ENCODE measurements at places on chromosomes 7 and 10.

GRCh38 chr7:22597844-22598243 lies 97.9 kb upstream of the STEAP1B start:
- no peak for DNase-seq

DNA sequence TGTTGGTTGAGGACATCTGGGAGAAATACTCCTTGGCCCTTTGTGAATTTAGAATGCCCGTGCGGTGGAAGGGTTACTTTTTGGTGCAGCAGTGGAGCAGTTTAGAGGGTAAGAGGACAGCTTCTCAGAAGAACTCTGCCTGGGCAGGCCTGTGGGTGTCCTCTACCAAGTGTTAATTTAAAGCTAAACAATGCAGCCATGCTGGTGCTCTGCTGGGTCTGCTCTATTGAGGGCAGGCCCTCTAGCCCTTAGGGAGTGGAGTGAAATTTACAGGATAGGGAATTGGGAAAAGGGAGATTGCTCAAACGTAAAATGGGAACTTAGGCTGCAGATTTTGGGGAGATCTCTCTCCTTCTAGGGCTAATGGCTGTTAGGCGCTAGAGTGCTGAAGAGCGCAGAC lies 22.1 kb downstream of the BLNK start:
- DNase-seq = no peak

GRCh38 chr10:7417103-7417623 lies 6.3 kb upstream of the SFMBT2 start:
- DNase-seq = no peak

GRCh38 chr7:155382802-155383171 lies 75.1 kb upstream of the EN2 start:
- no peak for DNase-seq

- no peak for DNase-seq
Measured at GRCh38 chr10:24207781-24208611, 942 bp upstream of the KIAA1217 start.

- no peak for DNase-seq
Measured at GRCh38 chr10:23073527-23073926, 21.9 kb upstream of the MSRB2 start.

DNA sequence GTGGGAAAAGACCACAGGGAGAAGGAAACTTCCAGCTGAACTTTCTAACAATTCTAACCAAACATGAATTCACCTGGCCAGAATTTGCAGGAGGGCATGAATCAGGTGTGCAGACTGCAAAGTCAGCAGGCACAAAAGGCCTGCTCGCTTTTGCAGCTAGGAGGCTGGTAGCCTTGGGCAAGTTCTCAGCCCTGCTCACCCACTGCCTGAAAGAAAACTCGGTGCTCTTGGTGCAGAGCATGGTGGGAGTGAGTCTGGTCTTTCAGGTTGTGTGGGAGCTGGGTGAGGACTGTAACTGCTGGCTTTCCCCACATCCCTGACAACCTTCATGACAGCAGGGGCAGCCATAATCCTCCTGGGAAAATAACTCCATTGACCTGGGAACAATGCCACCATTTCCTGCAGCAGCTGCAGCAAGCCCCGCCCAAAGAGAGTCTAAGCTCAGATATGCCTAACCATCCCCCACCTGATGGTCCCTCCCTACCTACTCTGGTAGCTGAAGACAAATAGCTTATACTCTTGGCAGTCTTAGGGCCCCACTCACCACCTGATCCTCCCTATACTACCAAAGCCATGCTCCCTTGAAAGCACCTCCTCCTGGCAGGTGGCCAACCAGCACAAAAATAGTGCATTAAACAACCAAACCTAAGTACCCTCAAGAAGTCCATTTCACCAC lies 31.6 kb downstream of the ZNF117 start:
- DNase-seq = no peak

- DNase-seq = no peak
Measured at GRCh38 chr10:76732306-76732705, 905.3 kb downstream of the KCNMA1 start.

- peak; percentile 57 for DNase-seq
Measured at GRCh38 chr10:91589015-91589657, 43.7 kb downstream of the PPP1R3C start.

- DNase-seq = no peak
Measured at GRCh38 chr10:14456870-14457266, 126.1 kb upstream of the FRMD4A start.

- DNase-seq = no peak
Measured at GRCh38 chr10:132972986-132973902, 30.9 kb upstream of the CFAP46 start.

DNA sequence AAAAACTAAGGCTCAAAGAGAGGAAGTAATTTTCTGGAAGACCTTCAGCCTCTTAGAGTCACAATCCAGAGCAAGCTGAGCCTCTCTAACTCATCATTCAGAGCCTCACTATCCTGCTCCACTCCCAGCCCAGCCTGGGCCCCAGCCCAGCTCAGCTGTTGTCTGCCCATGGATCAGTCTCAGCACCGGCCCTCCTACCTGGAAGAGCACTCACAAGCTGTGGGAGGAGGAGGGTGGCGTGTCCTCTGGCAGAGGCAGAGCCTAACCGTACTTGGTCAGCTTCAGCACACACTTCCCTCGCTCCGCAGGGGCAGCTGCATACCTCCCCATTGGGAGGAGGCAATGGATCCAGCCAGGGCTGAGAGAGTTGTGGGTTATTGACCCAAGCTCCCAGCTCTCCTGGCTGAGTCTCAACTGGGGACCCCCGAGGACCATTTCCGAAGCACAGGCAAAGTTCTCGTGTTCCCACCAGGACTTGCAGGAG lies 66.7 kb upstream of the GPR26 start:
- DNase-seq = no peak

DNA sequence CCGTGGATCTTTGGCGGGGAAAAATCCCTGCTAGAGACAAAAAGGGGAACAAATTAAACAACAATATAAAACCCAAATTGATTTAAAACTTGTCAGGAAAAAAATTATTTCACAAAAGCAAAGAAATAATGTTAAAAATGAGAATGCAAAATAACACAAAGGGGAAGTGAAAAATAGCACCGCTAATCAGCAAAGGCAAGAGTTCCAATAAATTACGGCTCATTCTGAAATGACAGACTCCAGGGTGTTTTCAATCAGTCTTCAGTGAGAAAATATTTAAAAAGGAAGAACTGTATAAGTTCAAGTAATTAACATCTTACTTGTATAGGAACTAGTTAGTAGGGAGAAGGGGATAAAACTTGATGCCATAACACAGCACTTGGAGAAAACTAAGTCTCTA lies 336.8 kb downstream of the LRRTM3 start:
- no peak for DNase-seq

DNA sequence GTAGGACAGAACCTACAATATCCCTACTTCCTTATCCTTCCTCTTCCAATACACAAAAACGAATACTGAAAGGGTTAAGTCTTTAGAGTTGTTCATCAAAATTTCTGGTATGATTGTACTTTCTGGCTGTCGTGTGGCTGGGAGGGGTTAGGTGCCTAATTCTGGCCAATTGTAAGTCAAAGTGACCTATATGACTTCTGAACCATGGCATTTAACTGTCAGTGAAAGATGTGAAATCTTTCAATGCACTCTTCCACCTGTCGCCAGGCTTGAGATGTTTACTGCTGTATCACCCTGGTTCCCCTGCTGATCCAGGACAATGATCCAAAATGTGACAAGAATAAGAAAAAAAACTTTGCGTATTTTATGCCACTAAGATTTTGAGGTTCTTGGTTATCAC lies 20.8 kb downstream of the EPC1 start:
- no peak for DNase-seq

GRCh38 chr10:77455561-77455960 lies 182.0 kb downstream of the KCNMA1 start:
- no peak for DNase-seq

- no peak for DNase-seq
Measured at GRCh38 chr7:114405427-114405826, 9.2 kb upstream of the FOXP2 start.

DNA sequence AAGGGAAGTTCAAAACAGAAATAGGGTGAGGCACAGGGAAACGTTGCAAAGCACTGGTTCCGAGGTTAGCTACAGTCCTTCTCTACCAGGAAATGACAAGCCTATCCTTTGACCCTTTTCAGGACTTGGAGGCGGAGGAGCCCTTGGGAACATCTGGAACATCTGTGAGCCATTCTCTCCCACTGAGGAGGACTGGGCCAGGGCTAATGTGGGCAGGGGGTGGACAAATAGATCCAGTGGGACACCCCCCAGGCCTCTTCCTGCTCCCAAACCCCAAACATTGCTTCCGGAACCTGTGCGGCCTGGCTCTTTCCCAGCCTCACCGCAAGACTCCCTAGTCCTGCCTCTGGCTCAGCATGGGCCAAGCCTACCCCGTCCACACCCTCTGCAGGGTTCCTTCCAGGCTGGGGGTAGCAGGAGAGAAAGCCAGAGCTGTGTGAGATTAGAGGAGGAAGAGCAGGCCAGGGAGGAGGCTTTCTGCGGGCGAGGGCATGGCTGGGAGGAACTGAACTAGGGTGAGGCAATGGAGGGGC lies 36.5 kb downstream of the GHRHR start:
- no peak for DNase-seq

GRCh38 chr7:151637781-151638261 lies 118.1 kb upstream of the RHEB start:
- no peak for DNase-seq

DNA sequence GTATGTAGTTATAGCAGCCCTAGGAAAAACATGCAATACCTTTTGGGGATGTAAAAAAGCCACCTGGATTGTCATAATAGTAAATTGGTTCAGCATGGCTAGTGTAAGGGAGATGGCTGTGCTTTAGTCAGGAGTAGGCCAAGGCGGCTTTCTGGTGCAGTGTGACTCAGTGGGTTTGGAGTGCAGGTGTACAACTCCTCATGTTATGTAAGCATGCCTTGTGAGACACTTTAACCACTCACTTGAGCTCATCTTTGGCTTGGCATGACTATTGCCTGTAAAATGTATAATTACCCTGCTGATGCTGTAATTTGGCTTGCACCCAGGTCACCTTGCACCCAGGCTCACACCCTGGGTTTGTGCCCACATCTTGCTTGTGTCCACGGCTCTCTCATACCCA lies 239.2 kb upstream of the GLI3 start:
- no peak for DNase-seq

DNA sequence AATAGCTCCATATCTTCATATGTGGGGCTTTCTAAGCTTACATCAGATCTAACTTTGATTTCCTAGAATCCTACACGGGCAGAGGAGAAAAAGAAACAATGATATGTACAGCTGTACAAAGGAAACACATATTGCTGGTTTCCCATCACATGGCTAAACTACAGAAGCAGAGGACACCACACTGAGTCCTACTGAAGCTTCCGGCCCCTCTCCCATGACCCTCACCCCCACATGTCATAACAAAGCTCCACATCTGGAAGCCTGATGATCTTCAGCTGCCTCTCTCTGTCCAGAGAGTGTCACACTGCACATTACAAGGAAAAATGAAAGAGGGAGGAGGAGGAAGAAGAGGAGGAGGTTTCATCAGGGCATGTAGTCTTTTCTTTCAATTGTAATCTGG lies 14.0 kb downstream of the SLC16A12 start:
- no peak for DNase-seq

DNA sequence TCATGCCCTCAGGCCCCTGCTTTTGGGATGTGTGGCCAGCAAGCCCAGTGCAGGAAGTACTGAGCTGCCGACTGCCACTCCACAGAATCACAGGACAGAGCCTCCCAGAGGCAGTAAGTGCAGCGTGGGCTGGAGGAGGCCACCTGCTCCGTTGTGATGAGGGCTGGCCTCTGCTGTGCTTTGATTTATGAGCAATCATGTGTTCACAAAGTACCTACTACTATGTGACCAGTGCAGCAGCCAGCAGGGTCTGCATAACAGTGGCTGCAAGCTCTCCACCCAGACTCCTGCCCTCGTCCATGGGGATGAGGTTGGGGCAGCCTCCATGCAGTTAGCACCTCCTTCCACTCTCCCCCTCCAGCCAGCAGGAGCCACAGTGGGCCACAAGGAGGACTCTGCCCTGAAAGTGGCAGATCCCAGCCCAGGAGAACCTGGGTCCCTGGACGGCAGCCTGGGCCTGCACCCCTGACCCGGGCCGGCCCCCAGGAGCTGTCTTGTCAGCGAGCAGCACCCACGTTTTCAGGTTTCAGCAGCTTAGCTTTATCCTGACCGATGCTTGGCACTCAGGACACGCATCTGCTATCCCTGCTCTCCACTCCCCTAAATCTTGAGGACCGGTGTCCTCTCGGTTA lies 37.7 kb upstream of the INSIG1 start:
- no peak for DNase-seq

- no peak for DNase-seq
Measured at GRCh38 chr10:11302181-11302580, 284.5 kb downstream of the CELF2 start.

DNA sequence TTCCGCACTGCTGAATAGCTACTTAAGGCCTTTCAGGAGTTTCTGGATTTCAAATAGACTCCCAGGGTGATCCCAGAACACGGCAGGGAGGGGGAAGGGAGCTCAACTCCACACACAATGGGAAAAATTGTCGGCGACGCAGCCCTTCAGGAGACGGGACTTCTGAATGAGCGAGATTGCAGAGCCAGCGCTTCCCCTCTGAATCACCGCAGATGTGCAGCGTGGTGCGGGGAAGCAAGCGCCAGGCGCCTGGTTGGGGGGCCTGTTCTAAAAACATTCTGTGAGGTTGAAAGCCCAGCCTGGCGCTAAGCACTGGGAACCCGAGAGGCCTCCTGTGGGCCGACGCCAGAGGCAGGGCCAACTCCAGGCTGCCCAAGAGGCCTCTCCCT lies 163.3 kb downstream of the MAD1L1 start:
- DNase-seq = no peak

- no peak for DNase-seq
Measured at GRCh38 chr7:18700147-18700546, 204.6 kb downstream of the HDAC9 start.

DNA sequence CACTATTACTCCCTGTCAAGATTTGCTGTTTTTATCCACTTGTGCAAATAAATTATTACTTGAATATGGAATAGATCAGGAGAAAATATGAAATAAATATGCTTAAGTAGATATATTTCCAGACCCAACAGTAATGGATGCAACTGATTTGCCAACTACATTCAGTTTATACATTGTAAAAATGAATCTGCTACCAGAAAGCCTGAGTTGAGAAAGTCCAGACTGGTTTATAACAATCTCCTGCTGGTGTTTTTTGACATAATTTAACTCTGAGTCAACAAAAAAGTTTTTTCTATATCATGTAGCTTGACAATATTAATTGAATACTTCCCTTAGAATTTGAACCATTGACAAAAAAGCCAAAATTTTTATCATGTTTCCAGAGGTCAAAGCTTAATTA lies 265.8 kb upstream of the SEMA3D start:
- no peak for DNase-seq

- no peak for DNase-seq
Measured at GRCh38 chr10:11168423-11169090, 150.9 kb downstream of the CELF2 start.

Data from NCI-H446 treated with DMSO at 0.1 percent for 48 hours (cell line).